ENCODE measurements at places on chromosomes 5 and 9.

DNA sequence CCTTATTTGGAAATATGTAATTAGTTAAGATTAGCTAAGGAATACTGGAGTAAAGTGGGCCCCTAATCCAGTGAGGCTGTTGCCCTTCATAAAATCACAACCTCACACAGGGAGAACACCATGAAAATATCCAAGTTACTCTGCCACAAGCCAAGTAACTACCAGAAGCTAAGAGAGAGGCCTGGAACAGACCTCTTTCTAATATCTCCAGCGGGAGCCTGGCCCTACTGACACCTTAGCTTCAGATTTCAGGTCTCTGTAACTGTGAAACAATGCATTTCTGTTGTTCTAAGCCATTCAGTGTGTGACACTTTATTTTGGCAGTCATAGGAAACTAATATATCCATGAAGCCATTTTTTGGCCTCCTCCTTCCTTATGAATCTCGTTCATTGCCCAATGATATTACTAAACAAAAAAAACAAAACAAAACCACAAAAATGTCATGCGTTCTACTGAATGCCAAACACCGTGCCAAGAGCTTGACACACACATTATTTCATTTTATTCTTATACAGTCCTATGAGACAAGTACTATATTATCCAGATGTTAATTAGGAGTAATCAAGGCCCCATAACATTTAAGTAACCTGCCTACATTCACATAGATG is 699.0 kb downstream of the MAT2B start:
- DNase-seq: no peak

DNA sequence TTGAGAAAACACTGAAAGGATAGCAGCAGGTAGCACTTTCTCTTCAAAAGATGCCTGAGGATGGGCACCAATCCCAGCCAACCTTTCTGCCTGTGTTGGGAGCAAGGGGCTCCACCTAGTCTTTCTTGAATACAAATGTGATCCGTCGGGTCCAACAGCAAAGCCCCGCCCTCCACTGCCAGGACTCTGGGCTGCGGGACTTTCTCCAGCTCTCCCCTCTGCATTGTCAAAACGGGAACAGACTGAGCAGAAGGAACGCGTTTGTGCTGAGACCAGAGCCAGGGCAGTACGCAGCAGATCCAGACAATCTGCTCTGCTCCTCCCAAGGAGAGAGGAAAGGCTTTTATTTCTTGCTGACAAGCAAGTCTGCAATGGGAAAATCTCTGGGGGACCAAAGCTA is 139.7 kb downstream of the SEC61B start:
- no peak for DNase-seq

GRCh38 chr5:110738503-110738811 is 350 bp upstream of the SLC25A46 start:
- no peak for DNase-seq

DNA sequence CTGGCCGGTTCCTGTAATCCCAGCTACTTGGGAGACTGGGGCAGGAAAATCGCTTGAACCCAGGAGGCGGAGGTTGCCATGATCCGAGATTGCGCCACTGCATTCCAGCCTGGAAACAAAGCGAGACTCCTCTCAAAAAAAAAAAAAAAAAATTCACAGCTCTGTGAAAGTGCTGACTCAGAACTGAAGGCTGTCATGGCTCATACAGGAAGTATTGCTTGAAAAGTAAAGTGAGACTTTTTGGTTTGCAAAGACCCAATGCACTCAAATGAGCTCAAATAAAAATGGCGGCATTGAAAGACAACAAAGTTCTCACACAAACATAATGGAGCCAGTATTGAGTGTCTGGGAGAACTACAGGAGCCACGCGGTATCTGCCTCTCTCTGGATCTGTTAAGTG is 202.1 kb downstream of the FBXL7 start:
- no peak for DNase-seq

GRCh38 chr9:105246656-105247173 is 2.3 kb downstream of the SLC44A1 start:
- no peak for DNase-seq

DNA sequence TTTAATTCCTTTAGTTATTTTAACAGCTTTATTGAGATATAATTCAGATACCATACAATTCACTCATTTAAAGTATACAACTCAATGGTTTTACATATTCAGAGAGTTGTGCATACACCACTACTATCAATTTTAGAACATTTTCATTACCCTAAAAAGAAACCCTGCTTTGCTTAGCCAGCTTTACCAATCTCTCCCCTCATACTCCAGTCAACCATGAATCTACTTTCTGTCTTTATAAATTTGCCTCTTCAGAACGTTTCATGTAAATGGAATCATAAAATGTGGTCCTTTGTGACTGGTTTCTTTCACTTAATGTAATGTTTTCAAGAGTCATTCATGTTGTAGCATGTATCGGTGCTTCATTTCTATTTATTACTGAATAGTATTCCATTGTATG is 24.9 kb downstream of the NIM1K start:
- DNase-seq: no peak

GRCh38 chr9:95901506-95901905 is 26.0 kb downstream of the ERCC6L2 start:
- DNase-seq: no peak

DNA sequence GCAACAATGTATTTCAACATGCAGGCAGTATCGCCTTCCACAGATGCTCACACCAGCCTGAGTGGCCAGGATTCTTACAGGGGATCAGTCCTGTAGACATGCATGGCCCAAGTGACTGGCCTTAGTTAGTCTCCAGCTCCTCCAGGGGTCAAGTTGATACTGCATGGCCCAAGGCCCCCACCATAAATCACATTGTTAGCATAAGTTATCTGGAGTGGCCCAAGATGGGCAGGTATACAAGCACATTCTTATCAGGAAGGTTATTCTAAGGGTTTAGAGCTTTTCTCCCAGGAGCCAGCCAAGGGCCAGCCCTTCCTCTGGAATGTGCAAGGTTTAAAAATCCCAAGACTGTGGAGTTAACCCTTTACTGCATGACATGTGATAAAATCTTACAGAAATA is 230.9 kb upstream of the NFIL3 start:
- no peak for DNase-seq

DNA sequence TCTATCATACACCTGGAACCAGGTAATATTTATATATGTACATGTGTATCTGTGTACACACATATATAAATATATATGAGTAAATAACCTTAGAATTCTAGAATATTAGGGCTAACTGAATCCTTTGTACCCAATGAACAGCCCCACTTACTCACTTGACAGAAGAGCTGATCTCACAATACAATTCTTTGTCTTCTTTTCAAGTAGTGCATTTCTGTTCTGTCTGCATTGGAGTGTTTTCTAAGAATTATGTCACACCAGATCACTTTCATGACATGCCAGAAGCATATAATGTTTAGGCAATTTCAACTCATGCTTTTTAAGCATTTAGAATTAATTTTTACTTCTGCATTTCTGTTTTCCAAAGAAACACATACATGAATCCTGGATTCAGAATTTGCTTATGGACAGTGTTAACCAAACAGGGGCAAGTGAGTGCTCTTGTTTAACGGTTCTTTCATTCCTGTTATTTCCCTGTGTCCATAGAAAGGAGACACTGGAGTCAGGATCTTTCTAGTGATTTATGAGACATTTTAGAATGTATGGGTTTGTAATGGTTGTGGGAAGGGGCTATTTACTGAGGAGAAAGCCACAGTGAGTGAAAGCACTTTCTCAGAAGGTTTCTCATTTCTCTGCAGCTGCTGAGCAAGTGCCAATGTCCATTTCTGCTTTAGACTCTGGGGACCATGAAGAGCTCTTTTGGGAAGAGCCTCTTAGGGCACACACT is 123.2 kb downstream of the RMI1 start:
- no peak for DNase-seq

GRCh38 chr5:35436400-35437057 is 181.1 kb upstream of the SPEF2 start:
- DNase-seq: no peak

GRCh38 chr9:129867136-129868022 is 32.1 kb downstream of the USP20 start:
- no peak for DNase-seq

- DNase-seq: no peak
Measured at GRCh38 chr5:177608243-177609075, 8.5 kb downstream of the B4GALT7 start.

DNA sequence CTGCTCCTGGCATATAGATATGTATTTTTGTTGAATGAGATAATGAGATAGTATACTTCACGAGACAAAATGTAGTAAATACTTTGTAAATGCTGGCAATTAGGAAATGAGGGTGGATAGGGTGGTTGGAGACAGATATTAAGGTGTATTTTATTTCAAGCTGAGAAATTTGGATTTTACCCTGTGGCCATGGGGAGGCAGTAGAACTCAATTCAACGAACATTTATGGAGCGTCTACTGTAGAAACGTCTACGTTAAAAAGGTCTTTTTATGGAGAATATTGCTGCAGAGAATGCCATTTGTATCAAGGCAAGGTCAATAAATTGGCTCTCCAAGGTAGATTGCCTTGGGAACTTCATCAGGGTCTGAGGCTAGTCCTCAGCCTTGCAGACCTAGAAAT is 21.5 kb upstream of the RALGPS1 start:
- no peak for DNase-seq

GRCh38 chr5:73286896-73287295 is 113.9 kb downstream of the TMEM174 start:
- no peak for DNase-seq

DNA sequence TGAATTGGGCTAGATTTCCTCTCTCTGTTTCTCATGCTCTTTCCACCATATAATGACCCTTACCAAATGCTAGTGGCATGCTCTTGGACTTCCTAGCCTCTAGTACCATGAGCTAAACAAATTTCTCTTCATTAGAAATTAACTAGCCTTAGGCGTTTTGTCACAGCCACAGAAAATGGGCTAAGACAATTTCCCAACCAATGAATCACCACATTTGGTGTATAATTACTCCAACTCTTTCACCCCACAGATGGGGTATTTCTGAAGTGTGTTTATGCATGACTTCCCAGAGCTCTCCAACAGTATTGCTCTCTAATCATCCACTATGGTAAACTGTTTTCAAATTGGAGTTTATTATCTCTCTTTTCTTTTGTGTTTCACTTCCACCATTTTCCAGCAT is 1041.1 kb upstream of the COX7C start:
- no peak for DNase-seq

GRCh38 chr9:107425101-107426025 is 64.2 kb downstream of the KLF4 start:
- DNase-seq: peak; percentile 25

- no peak for DNase-seq
Measured at GRCh38 chr5:56155992-56156584, 77.0 kb downstream of the ANKRD55 start.

DNA sequence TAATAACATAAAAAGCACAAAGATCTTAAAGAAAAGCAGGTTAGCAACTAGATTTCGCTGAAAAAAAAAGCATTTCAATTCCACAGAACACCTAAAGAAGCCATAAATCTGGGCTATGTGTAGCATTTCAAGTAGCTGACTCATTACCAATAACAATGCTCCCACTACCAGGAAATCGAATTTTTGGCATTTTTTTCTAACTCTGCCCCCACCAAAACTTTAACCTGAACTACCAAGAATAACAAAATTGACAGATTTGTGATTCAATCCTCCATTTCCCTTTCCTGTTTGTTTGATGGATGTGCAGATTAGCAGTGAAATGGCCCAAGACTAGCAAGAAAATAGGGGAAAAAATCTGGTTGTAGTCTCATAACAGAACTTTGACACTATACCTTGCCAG is 180.2 kb downstream of the RASEF start:
- no peak for DNase-seq

GRCh38 chr9:68896486-68896885 is 117.4 kb downstream of the PRKACG start:
- no peak for DNase-seq

GRCh38 chr5:157109744-157110143 is 900 bp upstream of the HAVCR2 start:
- no peak for DNase-seq

DNA sequence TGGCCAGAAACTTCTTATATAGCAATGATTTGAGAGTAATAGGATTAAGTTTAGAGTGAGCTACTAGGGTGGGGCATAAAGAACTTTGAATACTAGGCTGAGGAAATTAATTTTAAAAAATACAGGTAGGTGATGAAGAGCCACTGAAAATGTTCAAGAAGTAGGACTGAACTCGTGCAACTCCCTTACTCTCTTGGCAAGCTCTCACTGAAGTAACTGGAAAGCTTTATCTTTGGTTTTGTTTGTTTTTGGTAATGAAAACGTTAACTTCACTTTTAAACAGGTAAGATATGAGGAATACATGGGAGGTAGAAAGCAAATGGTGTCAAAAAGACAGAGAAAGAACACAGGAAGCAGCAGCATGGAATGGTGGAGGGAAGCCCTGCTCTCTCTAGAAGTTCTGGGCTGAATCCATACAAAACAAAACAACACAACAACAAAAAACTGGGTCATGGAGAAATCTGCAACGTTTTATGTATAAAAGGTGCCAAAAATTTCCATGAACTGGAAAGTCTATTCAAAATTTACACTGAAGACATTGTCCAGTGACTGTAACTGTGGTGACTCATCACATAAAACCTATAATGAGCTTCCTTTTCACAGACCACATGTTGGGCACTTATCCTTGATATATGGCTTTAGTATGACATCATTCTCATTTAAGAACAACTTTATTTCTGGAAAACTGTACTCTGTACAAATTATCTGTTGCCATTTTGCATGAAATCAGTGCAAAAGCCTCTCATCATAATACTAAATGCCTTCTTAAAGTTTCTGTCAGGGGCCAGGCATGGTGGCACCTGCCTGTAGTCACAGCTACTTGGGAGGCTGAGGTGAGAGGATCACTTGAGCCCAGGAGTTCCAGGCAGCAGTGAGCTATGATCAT is 91.2 kb upstream of the CHD1 start:
- no peak for DNase-seq

DNA sequence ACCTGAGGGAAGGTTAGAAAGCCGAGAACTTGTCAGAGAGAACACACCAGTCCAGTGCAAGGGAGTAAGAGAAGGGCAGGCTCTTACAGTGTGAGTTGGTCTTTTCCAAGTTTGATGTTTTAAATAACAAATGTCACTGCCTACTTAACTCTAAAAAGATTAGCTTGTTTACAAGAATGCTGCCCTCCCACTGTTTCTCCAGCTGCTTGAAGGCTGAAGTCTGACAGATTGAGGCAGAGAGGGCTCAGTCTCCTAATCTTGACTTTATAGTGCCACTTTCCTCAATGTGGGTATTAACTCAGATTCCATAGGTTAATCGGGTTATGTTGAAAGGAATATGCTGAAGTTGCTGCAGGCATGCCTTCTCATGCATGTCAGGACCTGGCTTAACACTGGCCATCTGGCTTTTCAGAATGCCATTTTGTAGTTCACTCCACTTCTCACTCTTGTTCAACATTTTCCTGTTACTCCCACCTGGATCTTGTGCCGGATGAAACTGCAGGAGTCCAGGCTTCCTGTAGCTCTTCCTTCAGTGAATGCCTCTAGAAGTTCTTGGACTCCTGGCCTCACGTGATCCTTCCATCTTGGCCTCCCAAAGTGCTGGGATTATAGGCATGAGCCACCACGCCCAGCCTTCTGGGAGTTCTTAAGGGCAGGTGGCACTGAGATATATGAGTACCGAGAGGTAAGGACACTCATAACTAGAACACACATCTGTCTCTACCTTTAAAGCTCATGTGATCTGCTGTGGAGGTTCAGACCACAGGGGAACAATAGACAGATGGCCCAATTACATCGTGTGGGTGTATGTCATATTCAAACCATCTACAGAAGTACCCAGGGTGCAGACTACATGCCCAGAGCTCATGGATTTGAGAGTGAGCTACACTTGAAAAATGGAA is 249.7 kb downstream of the ARHGAP26 start:
- peak; percentile 8 for DNase-seq

GRCh38 chr5:101783241-101784013 is 512.7 kb downstream of the SLCO4C1 start:
- no peak for DNase-seq

- DNase-seq: no peak
Measured at GRCh38 chr9:71839668-71840067, 71.3 kb downstream of the ABHD17B start.

- DNase-seq: no peak
Measured at GRCh38 chr5:161212123-161212712, 334.3 kb downstream of the GABRB2 start.
